Stimulated activated CD8-positive, alpha-beta memory T cell treated with anti-CD3 and anti-CD28 coated beads, Interleukin-7, amount 100 ng/mL, for 1 hour (primary cell): ENCODE measurements at places on chromosomes 6 and 20.

DNA sequence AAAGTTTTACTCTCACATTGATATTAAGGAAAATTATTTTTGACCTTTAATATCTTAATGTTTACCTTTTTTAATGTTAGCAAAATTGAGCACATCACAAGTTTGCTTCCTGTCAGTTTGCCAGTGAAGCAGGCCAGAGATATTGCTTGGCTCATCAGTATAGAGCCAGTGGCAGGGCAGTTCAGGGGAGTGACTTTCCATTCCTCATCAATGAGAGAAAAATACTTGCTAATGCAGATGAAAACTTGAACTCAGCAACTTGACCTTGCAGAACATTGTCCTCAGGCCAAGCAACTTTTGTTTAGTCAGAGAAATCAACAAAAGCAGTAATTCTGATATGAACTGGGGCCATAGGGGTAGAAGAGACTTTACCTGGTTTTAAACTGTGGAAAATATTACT lies 6.9 kb downstream of the TAB2 start:
- no peak for DNase-seq

DNA sequence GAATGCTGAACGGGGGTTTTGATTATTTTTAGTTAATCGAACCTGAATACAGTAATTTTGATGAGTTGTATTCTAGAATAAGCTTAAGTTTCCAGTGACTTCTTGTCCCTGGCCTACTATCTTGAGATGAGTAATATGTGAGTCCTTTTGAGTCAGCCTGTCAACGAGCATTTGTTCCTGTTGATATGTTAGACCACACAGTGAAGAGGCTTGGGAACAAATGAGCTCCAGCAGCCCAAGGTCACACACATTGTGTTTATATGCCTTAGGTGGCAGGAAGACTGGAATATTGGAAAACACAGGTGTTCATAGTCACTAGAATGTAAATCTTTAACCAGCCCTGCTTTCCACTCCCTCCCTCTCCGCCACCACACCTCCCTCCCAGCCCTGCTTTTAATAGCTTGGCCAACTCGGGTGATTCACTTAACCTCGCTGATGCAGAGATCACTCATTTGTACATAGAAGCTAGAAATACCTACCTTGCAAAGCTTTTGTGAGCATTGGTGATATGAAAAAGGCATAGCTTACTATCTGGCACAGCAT lies 9.1 kb downstream of the SMPDL3A start:
- DNase-seq, result no peak

DNA sequence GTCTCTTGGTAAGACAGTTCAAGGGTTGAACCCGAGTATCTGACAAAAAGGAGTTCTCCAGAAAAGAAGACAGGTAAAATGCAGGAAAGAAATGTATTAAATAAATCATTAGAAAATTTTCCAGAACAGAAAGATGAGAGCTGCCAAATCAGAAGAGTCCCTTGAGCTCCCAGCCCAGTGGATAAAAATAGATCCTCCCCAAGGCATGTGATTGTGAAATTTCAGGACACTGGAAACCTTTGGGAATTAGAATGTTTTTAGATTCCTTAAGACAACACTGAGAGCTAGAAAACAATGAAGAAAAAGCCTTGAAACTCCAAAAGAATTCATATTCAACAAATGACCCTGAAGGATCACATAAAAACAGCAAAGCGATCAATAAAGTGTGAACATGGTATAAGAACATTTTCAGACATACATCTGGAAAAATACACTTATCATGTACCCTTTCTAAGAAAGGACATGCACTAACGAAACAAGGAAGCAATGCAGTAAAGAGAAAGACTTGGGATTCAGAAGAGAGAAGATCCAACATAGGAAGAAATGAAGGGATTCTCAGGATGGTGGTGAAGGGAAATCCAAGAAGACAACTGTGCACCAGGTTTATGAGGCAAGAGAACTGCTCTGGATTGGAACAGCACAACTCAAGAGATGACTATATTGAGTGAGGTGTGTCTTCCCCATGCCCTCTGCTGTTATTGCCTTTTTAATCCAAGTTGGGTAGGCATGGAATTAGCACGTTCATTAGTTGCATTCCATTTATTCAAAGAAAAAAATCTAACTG lies 390.4 kb downstream of the SYNE1 start:
- no peak for DNase-seq

- DNase-seq, result no peak
These were observed 116.0 kb downstream of the PXDC1 start for GRCh38 chr6:3635482-3635881.

- no peak for DNase-seq
These were observed 4.8 kb downstream of the HELZ2 start for GRCh38 chr20:63568986-63569949.
